ENCODE measurements at places on chromosomes 11 and 22. TPM values are rescaled to one million over a fixed set of nuclear protein-coding genes. Genes with fewer than 3 reads are reported as not detected.
A peak's percentile ranks its signal among the peaks of the same experiment; 100 is the strongest.

The MPPED2 gene
- 4.4 TPM for polyA plus RNA-seq

The FXYD6 gene
- 227 TPM for polyA plus RNA-seq

The UCP2 gene
- polyA plus RNA-seq: 201 TPM

The NCAM1 gene
- polyA plus RNA-seq: 183 TPM

The TSKU gene
- 19.4 TPM for polyA plus RNA-seq

The RAB36 gene
- 1.9 TPM for polyA plus RNA-seq

The NRIP3 gene
- 1.3 TPM for polyA plus RNA-seq

The ZNF70 gene
- polyA plus RNA-seq: 6.1 TPM

The TEAD1 gene
- polyA plus RNA-seq: 95.3 TPM

- no peak for DNase-seq
These were observed 837.7 kb upstream of the CNTN5 start for GRCh38 chr11:98183034-98183433.

DNA sequence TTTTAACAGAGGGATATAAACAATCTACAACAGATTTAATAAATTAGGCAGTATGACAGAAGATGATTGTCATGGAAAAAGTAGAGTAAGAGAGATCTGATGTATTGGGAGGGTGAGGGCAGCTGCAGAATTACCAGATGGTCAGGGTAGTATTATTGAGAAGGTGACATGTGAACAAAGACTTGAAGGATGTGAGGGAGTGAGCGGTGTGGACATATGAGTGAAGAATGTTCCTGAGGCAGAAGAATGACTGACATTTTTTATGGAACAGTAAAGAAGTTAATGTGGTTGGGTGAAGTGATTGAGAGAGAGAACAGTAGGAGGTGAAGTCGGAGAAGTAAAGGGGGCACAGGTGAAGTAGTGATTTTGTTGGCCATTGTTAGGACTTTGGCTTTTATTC, 42.4 kb upstream of the HIPK3 start:
- no peak for DNase-seq

GRCh38 chr22:25420925-25421904, 143.3 kb upstream of the GRK3 start:
- DNase-seq: no peak

DNA sequence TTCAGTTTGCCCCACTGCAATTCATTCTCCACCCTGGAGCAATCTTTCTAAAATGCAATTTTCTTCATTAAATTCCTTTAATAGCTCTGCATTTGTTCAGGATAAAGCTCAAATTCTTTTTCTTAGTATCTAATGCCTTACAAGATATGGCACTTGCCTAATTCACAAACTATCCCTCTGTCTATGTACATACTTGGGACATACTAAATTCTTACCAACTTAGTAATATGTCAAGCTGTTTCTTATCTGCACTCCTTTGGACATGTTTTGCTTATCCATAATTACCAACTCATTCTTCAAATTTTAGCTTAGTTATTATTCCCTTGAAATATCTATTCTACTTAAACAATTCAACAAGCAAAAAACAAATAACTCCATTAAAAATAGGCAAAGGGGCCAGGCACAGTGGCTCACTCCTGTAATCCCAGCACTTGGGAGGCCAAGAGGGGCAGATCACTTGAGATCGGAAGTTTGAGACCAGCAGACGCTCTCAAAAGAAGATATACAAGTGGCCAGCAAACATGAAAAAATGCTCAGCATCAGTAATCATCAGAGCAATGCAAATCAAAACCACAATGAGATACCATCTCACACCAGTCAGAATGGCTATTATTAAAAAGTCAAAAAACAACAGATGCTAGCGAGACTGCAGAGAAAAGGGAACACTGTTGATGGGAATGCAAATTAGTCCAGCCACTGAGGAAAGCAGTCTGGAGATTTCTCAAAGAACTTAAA, 96.9 kb downstream of the FAM76B start:
- no peak for DNase-seq

DNA sequence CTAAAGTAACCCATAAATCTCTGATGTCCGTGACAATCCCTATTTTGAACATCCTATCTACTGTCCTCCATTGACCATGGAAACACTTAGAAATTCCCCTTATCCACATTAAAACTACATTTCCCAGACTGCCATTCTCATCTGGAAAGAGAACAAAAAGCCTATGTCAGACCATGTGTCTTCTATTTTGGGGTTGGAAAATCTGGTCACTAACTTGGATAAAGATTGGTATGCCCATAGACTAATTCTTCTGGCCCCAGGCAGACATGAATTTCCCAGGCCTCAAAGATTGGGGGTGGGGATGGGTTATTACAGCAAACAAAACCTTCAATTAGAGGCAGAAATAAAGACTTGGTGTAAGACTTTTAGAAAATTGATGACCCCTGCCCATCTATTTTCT, 30.9 kb upstream of the CREB3L1 start:
- DNase-seq: peak; percentile 48

- DNase-seq: no peak
These were observed 414 bp upstream of the MIEF1 start for GRCh38 chr22:39501644-39502108.

- no peak for DNase-seq
These were observed 734.5 kb downstream of the METTL15 start for GRCh38 chr11:28842716-28843115.

- DNase-seq: no peak
These were observed 77.7 kb downstream of the MORC2 start for GRCh38 chr22:30890686-30891442.

- DNase-seq: no peak
These were observed 2.9 kb downstream of the RPS3 start for GRCh38 chr11:75402002-75402773.

GRCh38 chr11:121892131-121892681, 223.8 kb downstream of the BLID start:
- DNase-seq: peak; percentile 64

- no peak for DNase-seq
These were observed 11.5 kb downstream of the CBX6 start for GRCh38 chr22:38860283-38861169.

DNA sequence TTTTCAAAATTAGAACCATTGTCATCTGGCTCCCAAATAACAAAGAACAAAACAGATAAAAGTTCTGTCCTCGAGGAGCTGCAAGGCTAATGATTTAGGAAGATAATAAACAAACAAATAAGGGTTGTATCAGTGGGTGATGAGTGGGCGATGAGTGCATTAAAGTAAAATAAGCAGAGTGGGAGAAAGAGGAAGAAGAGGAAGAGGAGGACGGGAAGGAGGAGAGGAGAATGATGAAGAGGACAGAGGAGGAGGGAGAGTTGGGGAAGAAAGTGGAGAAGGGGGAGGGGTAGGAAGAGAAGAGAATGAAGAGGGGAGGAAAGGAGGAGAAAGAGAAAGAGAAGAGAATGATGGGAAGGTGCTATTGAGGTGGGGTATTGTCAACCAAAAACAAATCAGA, 33.4 kb upstream of the ISX start:
- DNase-seq: no peak

- no peak for DNase-seq
These were observed 2.1 kb downstream of the CCDC73 start for GRCh38 chr11:32792111-32792947.

DNA sequence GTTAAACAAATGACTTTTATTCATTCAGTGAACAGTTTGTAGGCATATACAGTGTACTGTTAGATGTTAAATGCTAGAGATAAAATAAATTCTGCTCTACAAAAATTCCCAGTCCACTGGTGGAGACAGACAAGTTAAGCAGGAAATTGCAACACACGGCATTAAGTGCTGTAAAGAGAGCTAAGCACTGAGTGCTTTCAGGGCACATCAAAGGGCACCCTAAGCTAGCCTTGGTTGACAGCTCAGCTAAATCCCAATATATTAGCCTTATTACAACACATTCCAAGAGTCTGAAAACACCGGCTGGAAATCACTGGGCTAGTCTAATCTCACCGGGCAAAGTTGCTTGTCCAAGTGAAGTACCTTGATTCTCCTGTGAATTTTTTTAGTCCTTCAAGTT, 55.1 kb downstream of the NOX4 start:
- no peak for DNase-seq

DNA sequence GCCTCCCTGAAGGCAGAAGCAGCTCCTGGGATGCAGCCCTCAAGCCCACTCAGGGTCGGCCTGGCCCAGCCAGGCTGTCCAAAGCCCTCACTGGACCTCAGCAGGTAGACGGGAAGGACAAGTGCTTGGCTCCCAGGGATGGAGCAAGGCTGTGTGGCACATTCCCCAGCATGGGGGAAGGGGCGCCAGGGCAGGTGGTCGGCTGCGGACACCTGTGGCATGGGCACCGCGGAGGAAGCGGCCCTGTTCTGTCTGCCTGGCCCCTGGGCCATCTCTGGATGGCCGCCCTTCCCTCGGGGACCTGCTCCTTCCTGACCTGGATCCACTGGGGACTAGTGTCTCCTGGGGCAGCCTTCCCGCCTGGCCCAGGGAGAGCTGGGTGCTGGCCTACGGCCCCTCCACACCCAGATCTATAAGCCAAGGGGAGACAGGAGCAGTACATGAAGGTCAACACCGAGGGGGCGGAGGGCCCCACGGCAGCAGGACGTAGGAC, 26.0 kb downstream of the CHID1 start:
- no peak for DNase-seq

DNA sequence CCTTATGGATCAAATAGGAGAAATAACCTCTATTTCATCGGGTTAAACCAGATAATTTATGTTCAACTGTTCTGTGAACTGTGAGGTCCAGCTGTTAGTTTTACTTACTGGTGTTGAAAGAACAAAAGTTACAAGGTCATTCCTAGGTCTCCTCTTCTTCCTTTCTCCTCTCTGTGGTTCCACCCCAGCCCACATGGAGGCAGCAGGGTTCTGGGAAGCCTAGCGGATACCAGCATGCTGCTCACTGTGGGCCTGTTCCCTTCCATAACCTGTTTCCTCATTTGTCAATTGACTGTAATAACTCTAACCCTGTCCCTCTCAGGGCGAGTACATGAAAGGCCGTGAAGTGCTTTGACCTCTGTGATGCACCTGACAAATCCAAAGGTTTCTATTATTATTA, 27.8 kb downstream of the RELT start:
- no peak for DNase-seq

DNA sequence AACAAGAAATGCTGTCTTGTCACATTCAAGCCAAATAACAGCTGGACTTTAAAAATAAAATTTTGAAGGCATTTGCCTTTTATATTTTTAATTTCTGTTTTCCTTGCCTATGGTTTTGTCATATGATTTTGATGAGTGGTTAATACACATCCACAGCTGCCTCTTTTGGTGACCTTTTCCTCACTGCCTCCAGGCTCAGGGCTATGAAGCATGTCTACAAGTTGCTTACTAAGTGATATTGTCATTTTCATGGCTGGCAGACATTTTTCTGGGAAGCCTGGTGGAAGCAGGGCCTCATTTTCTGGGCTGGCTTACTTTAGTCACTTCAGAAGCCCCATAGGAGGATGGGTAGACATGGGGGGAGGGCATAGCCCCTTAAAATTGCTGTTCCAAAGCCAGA, 344.9 kb downstream of the SOX6 start:
- no peak for DNase-seq

- DNase-seq: no peak
These were observed 7.8 kb downstream of the DSCAML1 start for GRCh38 chr11:117789241-117789640.

DNA sequence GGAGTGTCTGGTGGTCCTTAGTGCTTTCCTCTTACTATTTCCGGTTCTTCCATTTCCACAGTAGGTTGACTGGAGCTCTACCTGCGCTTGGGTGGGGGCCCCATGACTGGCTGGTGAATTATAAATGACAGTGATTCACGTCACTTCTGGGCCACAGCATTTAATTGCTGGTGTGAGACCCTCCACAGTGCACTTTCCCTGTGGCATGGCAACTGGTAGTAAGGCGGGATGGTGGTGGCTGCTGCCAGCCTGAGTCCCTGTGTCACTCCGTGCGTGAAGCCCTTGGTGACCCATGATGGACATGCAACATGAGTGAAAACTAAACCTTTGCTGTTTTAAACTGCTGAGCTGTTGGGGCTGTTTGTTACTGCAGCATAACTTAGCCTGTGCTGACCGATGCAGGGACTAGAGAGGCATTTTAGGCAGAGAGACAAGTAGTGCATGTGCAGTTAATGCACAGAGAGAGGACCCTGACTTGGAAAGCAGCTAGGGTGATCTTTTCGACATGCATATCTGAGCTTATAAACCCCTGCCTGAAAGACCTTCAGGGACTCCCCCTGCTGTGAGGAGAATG, 3.1 kb downstream of the PRDM11 start:
- DNase-seq: no peak

DNA sequence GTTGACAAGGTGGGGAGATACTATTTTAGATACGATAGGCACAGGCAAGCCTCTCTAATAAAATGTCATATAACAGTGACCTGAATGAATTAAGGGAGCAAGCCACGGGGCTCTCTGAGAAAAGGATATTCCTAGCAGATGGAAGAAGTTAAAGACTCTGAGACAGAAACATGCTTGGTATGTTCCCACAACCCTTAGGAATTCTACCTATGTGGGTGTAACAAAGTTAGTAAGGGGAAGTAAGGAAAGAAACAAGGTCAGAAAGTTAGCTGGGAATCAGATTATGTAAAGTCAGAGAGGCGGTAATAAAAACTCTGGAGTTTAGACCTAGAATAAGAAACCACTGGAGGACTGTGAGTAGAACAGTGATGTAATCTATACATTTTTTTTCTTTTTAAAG, 59.7 kb upstream of the GDPD4 start:
- no peak for DNase-seq

DNA sequence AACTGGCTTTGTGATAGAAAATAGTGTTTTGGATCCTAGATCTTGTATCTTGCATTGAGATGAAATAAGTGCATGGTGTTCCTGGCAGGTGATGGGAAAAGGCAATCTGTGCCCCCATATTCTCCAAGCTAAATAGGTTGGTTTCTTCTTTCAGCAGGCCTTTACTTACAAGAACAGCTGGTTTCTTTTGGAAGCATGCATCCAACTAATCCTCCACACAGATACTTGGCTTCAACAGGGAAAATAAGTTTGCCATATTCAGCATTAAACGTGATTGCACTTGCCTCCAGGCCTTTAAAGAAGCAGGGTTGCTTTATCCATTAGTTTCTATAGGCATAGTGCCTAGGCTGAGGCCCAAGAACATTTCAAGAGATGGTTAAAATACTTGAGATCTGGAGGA, 59.9 kb downstream of the APIP start:
- DNase-seq: no peak

DNA sequence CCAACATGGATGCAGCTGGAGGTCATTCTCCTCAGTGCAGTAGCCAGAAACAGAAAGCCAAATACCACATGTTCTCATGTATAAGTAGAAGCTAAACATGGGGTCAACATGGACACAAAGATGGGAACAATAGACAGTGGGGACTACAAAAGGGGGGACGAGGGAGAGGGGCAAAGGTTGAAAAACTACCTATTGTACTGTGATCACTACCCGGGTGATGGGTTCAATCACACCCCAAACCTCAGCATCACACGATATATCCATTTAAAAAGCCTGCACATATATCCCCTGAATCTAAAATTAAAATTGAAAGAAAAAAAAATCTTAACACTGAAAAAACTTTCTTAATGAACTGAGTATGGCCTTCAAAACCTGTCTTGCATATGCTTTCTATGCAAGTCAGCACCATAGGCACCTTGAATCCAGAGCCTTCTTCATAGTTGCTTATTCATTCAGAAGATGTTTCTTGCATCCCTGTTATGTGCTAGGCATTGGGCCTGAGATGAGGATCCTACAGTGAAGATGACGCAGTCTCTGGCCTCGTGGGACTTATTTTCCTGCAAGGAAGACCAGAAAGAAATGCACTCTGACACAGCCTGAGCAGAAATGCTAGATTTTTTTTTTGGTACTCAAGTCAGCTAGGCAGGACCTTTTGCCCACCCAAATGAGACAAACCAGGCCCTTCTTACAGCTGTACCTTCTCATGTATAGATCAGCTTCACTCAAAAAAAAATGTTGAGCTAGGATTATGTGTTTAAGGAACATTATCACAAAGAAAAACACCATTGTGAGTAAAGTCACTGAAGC, 21.0 kb downstream of the NNMT start:
- DNase-seq: no peak
